ENCODE measurements at places on chromosomes 6 and 20.

DNA sequence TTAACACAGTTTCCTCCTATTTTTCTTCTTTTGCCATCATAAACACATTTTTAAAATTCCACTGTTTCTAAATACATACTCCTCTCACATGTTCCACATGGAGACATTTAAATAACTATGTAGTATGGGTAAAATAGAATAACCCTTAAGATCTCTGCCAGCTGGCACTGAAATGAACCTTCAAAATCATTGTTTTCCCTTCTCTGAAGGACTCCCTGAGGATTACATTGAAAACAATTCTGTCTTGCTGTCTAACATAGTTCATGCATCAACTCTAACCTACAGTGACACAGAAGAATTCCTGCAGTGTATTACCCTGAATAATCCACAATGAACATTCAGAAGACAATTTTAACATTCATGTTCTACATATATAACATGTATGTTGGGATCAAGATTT is 1361.8 kb upstream of the CITED2 start:
- DNase-seq, result no peak

- DNase-seq, result no peak
These were observed 556.2 kb upstream of the JARID2 start for GRCh38 chr6:14689639-14690038.

DNA sequence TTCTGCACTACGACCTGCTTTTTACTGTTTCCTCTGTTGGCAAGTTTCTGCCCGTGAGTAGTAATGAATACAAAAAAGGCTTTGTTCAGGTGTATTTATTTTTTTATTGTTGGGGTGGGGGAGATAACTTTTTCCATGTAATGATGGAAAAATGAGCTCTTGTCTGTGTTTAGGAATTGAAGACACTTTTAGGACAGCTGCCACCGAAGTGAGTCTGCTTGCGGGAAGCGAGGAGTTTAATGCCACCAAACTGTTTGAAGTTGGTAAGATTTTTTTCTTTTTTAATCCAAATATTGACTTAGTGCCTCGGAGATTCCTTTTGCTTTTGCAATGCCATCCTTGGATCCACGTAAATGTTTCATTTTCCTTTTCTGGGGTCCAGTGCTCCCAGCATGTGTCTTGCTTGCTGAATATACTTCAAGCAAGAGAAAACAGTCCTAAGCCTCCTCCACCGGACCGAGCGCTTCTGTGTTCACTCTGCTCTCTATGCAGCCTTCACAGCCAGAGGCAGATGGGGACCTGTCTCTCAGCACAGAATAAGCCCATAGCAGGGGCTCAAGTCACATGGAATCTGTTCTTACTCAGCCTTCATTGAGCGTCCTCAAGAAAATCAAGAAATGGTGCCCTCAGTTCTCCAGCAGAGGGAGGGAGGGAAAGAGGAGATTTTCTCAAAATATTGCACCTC is 71.3 kb downstream of the ISM1 start:
- no peak for DNase-seq

DNA sequence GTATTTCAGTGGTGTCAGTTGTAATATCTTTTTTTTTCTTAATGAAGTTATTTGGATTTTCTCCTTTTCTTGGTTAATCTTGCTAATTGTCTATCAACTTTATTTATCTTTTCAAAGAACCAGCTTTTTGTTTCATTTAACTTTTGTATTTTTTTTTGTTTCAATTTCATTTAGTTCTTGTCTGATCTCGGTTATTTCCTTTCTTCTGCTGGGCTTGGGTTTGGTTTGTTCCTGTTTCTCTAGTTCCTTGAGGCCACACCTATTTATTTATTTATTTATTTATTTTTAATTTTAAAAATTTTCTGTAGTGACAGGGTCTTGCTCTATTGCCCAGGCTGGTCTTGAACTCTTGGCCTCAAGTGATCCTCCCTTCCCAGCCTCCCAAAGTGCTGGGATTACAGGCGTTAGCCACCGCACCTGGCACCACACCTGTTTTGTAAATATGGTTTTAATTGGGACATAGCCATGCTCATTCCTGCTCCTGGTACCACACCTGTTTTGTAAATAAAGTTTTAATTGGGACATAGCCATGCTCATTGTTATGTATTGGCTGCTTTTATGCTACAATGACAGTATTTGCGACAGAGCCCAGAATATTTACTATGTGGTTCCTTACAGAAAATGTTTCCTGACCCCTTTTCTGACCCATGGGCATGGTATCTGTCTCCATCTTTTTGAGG is 22.2 kb downstream of the KDM1B start:
- no peak for DNase-seq

- no peak for DNase-seq
These were observed 146.2 kb downstream of the COL21A1 start for GRCh38 chr6:56101141-56101553.

GRCh38 chr6:42845327-42845694 is 34.1 kb upstream of the RPL7L1 start:
- no peak for DNase-seq

DNA sequence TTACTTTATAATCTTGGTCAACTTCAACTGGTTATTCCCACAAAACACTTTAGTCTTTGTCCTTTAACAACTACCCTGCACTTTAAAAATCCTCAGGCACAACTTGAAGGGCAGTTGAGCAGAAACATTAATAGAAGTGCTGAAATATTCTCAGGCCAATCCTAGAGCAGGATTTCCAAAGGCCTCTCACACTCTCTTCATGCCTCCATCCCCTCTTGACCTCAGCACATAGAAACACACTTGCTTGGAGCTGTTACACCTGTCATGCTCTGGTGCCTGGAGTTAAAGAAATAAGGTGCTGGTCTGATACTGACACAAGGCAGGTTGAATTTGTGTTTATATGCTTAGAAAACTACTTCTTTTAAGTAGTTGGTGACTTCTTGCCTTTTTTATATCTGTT is 618.8 kb upstream of the POU3F2 start:
- no peak for DNase-seq

DNA sequence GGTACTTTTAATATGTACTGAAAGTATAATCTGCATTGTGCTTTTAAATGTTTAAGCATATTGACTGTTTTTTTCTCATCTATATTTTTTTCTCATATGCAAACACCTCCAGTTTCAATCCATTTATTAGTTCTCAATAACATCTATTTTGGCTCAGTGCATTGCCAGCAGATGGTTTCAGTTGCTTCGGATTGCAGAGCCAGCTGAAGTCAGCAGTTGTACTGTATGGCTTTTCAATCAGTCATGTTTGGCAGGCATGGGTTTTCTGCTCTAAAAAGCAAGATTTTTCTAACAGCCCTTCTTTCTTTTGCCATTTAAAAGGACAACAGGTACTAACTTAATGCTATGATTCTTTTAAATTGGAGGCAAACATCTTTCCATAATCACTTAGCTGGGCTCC is 121.2 kb downstream of the CD109 start:
- no peak for DNase-seq

GRCh38 chr20:31670371-31671228 is 32.9 kb downstream of the COX4I2 start:
- DNase-seq, result no peak

DNA sequence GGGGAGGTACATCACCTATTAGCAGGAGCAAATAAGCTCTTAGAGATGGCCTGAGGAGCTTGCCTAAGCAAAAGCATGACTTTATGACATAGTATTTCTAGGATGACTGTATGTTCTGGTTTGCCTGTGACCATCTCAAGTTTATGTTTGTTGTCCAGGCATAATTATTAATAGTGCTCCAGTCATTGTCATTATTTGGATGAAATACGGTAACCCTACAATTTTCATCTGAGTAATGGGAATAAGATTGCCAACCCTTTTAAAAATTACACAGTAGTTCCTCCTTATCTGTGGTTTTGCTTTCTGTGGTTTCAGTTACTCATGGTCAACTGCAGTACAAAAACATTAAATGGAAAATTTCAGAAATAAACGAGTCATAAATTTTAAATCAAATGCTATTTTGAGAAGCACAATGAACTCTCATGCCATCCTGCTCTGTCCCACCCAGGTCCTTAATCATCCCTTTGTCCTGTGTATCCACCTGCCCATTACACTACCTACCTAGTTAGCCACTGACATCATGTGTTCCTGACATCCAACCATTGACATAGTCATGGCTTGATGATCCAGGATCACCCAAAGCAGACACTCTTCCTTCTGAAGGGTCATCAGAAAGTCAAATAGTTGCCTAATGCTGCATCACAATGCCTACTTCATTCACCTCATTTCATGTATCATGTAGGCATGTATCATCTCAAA is 27.0 kb upstream of the TFB1M start:
- DNase-seq, result no peak

- DNase-seq, result no peak
These were observed 15.4 kb downstream of the PNISR start for GRCh38 chr6:99409672-99410071.

- DNase-seq, result no peak
These were observed 40.9 kb downstream of the VSTM2L start for GRCh38 chr20:37943501-37944455.

DNA sequence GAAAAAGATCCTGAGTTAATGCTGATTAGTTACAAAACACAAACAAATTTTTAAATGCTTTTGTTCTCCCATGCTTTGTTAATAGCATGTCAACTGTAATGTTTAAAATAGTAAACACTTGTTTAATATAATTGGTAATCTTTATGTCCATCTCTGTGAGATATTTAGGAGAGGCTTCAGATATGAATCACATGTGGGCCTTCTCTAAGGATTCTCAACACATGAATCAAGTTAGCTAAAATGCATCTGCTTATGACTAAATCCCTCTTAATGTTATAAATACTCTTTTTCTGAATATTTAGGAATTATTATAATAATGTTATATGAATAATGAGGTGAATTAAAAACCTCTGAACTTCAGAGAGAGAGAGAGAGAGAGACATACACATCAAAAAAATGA is 345.9 kb upstream of the MANEA start:
- no peak for DNase-seq

- no peak for DNase-seq
These were observed 123.2 kb upstream of the RIPOR2 start for GRCh38 chr6:25058941-25059340.

GRCh38 chr6:112253841-112254816 is at the start of gene LAMA4:
LAMA4 (minus strand) TSS chr6:112254567; CDS start chr6:112254150, 417 bp downstream.
- DNase-seq, result no peak

DNA sequence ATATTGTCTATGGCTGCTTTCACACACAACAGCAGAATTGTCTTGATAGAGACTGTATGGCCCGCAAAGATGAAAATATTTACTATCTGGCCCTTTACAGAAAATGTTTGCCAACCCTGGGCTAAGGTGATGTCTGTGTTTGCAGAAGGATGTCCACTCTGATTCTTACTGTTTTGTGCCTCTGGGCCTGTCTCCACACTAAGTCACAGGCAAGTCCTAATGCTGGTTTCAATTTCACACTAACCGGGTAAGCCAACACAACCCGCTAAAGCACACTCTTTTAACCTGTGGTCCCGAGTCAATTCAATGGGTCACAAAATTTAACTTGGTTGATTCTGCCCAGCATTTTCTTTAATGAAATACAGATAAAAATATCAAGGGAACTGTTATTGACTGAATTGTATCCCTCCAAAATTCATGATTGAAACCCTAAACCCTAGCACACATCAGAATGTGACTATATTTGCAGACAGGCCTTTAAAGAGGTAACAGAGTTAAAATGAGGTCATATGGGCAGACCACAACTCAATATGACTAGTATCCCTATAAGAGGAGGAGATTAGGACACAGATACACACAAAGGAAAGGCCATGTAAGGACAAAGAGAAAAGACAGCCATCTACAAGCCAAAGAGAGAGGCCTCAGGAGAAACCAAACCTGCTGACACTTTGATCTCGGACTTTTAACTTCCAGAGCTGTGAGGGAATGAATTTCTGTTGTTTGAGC is 78.4 kb downstream of the FYN start:
- no peak for DNase-seq

DNA sequence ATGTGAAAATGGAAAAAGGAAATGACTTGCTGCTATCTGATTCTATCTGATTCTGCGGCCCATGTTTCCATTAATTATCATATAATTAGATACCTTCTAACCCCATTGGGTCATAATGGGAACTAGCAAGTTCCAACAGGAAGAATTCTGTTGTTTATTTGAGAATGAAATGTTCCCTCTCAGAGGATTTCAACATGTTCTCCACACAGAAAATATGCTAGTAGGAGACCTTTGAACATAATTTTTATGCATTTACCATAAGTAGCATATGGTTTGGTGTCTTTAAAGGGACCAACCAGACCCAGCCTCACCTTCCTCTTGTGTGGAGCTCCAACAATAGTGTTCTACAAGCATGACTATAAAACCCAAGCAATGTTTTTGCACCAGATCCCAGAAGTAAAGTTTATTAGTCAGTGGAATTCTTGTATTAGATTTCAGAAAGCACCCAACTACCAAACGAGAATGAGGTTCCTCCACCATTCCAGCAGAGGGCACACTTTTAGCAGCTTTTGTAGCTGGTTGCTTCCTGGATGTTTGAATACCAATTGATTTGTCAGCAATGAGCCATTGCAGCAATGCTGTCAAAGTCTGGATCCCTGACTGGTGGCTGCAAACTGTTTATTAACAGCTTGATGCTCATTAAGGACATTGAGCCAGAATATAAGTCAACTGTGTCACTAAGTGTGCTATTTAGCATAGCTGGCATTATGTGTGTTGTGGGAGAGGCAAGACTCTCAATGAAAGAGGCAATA is 143.6 kb upstream of the GJE1 start:
- no peak for DNase-seq

- DNase-seq, result no peak
These were observed 2.3 kb downstream of the TENT5A start for GRCh38 chr6:81750200-81750599.

- no peak for DNase-seq
These were observed 17.1 kb upstream of the SNTA1 start for GRCh38 chr20:33460711-33461110.

- DNase-seq, result no peak
These were observed 454.9 kb downstream of the PTPRT start for GRCh38 chr20:42734660-42735368.

DNA sequence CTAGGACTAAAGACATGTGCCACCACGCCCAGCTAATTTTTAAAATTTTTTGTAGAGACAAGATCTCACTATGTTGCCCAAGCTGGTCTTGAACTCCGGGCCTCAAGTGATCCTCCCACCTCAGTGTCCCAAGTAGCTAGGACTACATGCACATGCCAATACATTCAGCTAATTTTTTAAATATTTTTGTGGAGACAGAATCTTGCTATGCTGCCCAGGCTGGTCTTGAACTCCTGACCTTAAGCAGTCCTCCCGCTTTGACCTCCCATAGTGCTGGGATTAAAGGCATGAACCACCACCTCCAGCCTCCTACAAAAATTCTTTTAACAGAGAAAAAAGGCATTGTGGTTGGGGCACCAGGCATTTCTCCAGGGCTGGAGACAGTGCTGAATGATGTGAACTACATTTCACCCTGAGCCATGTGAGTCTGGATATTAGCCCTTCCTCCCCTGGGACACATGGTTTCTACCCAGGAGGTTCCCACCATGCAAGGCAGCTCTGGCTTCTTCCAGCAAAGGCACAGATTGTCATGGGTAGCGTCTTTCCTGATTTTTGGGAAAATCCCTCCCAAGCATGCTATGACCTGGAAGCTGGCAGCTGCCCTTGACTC is 36.3 kb upstream of the CMTR1 start:
- DNase-seq, result no peak

All from GM12878 (cell line).